ENCODE measurements at places on chromosomes 6 and 20.

DNA sequence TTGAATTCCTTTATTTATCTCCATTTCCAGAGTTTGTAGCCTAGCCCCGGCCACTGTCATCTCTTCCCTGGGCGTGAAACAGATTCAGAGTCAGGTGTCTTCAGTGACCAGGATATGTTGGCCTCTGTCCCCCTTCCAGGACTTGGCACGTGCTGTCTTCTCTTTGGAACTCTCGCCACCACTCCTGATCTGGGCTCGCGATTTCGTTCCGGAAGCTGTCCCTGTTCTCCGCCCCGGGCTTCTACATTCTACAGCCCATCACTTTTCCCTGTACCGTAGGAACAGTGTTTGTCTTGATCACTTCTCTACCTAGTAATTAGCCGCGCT, 739 bp downstream of the GSS start:
- no peak for DNase-seq

- DNase-seq: no peak
Observed at GRCh38 chr6:16345449-16346330, 107.3 kb downstream of the GMPR start.

GRCh38 chr6:85044361-85044760, 280.0 kb upstream of the TBX18 start:
- DNase-seq: no peak

GRCh38 chr6:132060591-132060990, 109.4 kb upstream of the CCN2 start:
- no peak for DNase-seq

DNA sequence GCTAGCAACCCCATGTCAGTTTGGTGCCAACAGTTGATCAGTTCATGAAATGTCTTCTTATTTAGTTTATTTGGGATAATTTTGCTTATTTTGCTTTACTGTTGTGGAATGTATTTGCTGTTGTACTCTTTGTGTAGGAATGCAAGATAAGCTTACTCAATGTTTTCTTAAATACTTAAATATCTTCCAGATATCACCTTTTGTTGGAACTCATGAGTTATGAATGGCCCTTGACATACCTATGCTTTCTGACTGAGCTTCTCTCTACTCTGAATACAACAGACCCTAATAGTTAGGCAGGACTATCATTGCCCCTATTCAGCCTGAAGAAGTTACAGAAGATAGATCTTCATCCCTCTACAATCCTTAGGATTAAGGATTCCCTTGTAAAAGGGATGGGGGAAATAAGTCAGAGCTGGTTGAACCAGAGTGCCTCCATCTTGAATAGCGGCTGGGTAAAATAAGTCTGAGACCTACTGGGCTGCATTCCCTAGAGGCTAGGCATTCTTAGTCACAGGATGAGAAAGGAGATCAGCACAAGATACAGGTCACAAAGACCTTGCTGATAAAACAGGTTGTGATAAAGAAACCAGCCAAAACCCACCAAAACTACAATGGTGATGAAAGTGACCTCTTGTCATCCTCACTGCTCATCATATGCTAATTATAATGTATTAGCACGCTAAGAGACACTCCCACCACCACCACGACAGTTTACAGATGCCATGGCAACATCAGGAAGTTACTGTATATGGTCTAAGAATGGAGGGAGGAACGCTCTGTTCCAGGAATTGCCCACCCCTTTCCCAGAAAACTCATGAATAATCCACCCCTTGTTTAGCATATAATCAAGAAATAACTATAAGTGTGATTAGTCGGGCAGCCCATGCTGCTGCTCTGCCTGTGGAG, 196.9 kb downstream of the AKAP7 start:
- DNase-seq: no peak

- DNase-seq: no peak
Observed at GRCh38 chr6:39561536-39562266, 163.5 kb downstream of the KIF6 start.

GRCh38 chr6:40369891-40370290, 217.3 kb downstream of the LRFN2 start:
- DNase-seq: no peak

GRCh38 chr6:90472716-90473115, 114.2 kb downstream of the MAP3K7 start:
- no peak for DNase-seq

GRCh38 chr6:97469451-97469850, 186.4 kb upstream of the MMS22L start:
- DNase-seq: no peak

DNA sequence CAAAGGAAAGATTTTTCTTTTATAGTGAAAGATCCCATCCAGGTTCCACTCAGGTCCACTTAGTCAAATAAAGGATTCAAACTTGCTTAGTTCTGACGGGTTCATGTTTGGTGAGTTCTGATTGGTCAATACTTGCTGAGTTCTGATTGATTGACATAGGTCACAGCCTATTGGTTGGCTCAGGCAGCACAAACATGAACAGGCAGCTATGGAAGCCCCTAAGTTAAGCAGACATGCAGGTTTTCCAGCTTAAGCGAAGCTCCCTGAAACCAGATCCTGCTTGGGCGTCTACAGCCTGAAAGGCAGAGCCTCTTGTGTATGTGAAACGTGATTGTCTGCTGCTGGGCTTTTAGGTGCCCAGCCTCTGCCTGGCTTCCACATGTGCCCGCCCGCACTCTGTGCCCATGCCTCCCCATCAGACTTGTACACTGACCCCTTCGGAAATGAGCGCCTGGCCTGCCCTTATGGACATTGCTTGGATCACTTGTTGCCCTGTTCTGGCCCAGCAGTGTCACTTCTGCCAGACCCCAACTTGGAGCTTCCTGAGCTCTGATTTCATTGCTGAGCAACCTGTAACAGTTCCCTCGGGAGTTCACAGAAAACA, 45.4 kb upstream of the ECI2 start:
- no peak for DNase-seq

GRCh38 chr20:50724851-50725723, 6.3 kb upstream of the PARD6B start:
- no peak for DNase-seq

- DNase-seq: no peak
Observed at GRCh38 chr20:24984961-24985640, 7.5 kb downstream of the APMAP start.

DNA sequence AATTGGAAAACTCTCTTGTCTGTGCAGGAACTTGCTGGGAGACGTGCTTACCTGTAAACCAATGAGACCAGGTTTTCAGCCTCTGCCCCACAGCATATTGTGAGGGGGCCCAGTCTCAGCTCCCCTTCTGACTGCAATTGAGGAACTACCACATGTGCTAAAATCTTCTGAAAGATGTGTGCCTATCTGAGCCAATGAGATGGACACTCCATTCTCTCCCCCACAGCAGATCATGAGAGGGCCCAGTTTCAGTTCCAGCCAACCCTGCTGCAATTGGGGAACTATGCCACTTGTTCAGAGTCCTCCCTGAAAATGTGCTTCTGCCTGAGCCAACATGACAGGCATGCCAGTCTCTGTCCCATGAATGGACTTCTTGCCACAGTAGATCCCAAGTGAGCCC, 20.9 kb upstream of the PI3 start:
- DNase-seq: no peak

GRCh38 chr6:148599967-148600426, 146.8 kb upstream of the UST start:
- DNase-seq: no peak

GRCh38 chr6:91497770-91498169, 910.9 kb upstream of the MAP3K7 start:
- no peak for DNase-seq

- no peak for DNase-seq
Observed at GRCh38 chr20:59158673-59159072, 4.9 kb upstream of the ZNF831 start.

DNA sequence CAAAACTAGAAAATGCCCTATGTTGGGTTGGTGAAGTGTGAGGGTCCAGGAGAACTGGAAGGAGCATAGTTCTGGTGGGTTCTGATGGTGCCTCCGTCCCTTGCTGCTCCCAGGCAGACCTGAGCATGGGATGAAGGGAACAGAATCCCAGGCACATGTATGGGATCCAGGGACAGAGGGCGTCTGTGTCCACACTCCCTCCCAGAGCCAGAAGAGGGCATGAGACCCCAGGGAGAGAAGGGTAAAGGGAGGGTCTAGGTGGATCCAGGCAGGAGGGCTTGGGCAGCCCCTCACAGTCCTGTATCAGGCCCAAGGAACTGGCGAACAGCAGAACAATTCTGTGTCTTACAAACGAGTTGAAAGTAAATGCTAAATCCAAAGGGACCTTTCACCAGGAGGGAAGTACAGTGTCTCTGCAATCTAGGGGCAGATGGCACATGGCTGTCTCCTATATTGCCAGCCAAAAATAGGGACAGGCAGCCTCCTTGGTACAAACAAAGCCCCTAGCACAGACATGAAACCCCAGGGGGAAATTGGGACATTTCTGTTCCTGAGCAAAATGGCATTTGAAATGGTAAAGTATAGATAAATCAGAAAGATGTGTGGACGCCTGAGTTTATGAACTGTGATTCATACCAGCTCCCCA, 2.5 kb upstream of the BPIFA1 start:
- DNase-seq: no peak

DNA sequence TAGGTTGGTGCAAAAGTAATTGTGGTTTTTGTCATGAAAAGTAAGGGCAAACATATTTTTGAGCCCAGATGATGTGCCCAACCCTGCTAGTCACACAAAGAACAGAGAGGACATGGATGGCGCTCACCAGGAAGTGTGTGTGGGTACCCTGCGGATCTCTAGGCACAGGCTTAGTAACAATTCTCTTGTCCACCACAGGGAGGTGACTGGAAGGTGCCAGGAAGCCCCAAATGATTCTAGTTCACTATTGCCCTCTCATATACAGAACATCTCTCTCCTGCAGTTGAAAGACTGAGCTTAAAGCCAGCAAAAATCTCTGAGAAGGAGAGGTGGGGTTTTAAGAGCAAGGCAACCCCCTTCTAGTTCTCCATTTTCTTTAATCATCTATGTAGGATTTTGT, 272.1 kb upstream of the TAB2 start:
- DNase-seq: no peak

- DNase-seq: no peak
Observed at GRCh38 chr6:100846276-100846675, 34.9 kb downstream of the ASCC3 start.

DNA sequence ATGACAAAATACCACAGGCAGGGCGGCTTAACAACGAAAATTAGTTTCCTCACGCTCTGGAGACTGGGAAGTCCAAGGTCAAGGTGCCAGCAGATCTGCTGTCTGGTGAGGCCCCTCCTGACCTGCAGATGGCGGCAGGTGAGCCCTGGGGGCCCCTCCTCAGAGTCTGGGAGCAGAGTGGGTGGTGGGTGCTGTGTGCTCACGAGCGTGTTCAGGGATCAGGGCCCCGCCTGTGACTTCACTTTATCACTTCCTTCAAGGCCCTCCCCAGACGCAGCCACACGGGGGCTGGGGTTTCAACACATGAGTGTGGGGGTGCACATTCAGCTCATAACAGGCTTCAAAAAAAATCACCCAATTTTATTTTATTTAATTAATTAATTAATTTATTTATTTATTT, 39.3 kb downstream of the SLC2A4RG start:
- DNase-seq: no peak

DNA sequence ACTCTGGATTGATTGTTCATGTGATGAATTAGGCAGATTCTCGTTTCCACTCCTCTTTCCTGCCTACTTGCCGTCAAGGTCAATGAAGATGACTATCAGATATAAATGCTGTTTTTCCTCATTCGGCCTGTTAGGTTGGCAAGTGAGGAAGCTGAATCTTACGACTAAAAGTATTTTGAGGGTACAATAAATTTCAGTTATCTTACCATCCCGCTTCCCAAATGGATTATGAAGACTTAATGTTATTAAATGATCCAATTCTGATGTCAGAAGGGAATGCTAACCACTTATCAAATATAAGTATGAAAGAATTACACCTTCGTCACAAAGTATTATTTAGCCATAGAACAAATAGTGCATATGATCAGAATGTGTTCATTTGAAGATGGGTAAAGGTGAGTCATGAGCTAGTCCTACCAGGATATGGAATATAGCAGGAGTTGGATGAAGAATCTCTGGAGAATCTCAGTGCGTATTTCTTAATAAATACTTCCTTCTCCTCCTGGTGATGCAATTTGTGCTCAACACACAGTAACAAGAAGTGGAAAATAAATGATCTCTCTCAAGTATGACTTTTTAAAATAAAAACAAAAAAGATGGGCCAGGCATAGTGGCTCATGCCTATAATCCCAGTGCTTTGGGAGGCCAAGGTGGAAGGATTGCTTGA, 4.6 kb downstream of the GPLD1 start:
- DNase-seq: no peak

DNA sequence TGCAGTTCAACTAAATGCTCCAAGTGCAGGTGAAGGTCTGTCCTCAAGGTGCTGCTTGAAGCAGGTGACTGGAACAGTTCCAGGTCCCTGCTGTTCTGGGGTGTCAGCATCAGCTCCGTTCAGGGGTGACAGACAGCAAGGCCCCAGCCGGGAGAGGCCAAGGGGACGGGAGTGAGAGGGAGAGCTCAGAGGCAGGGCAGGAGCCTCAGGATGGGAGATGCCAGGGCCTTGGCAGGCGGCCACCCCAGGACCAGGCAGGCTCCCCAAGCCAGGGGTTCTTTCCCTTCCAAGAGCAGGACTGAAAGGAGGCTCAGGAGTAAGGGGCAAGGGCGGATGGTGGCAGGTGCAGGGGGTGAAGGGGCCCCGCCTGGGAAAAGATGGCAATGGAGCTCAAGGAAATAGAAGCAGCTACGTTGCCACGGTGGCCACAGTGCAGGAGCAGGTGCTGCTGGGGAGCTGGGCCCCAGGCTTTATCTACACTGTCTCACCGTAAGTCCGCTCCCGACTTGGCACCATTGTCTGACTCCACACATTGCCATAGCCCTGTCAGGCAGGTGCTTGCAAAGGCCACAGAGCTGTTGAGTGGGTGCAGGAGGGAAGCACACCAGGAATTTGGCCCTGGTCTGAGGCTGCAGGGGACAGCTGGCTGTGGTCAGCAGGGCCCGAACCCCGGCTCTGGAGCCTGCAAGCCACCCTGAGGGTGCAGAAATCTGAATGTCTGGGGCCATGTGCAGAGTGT, 43.1 kb downstream of the ERMARD start:
- no peak for DNase-seq

- no peak for DNase-seq
Observed at GRCh38 chr6:55069132-55069781, 105.1 kb upstream of the HCRTR2 start.

DNA sequence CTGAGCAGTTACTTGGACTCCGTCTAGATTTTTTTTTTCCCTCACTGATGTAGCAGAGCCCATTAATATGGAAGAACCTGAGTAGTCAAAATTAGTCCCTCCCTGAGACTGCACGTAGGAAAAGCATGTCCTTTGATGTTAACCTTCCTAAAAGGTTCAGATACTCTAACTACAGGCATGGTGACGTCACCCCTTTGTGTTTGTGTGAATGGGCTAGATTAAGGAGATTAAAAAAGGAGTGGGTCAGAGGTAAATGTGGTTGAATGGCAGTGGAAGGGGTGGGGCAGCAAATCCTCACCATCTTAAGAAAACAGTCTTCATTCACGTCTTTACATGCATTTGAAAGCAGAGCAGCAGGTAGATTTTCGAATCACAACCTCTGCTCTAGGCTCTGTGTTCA, 521.1 kb downstream of the TFAP2B start:
- DNase-seq: no peak
